ENCODE measurements at places on chromosomes 11 and 22. TPM values are rescaled to one million over a fixed set of nuclear protein-coding genes. Genes with fewer than 3 reads are reported as not detected.

SRSF8 gene
- total RNA-seq = 29.1 TPM

MTCH2 gene
- 118 TPM for total RNA-seq

GAL3ST1 gene
- total RNA-seq = not detected

BBOX1 gene
- not detected for total RNA-seq

CLDN5 gene
- total RNA-seq = 542 TPM

C11orf16 gene
- not detected for total RNA-seq

OR51I1 gene
- not detected for total RNA-seq

C22orf31 gene
- total RNA-seq = not detected

RIMBP3B gene
- not detected for total RNA-seq

OR4A16 gene
- not detected for total RNA-seq

ZBTB16 gene
- 12.2 TPM for total RNA-seq

SLC16A8 gene
- not detected for total RNA-seq

GPR83 gene
- not detected for total RNA-seq

PDHX gene
- total RNA-seq = 45.1 TPM

RAB36 gene
- total RNA-seq = 3.3 TPM

C22orf42 gene
- total RNA-seq = not detected

NRIP3 gene
- total RNA-seq = 20.0 TPM

MS4A2 gene
- not detected for total RNA-seq

DDB1 gene
- total RNA-seq = 251 TPM

MLC1 gene
- total RNA-seq = not detected

SMC1B gene
- total RNA-seq = not detected

GRAMD1B gene
- total RNA-seq = 11.6 TPM

TNNI2 gene
- total RNA-seq = not detected

APOBEC3B gene
- total RNA-seq = 5.9 TPM

TRIM6 gene
- 0.66 TPM for total RNA-seq

LINC01488 gene
- not detected for total RNA-seq

ARHGAP20 gene
- 9.2 TPM for total RNA-seq

UBQLN3 gene
- not detected for total RNA-seq

DGKZ gene
- 70.3 TPM for total RNA-seq

PGA5 gene
- total RNA-seq = not detected

NUMA1 gene
- 164 TPM for total RNA-seq

SMTNL1 gene
- total RNA-seq = not detected

GNAZ gene
- total RNA-seq = 3.6 TPM

Measured in thoracic aorta endothelial cell (primary cell).